ENCODE measurements at places on chromosomes 3 and 15. TPM values are rescaled to one million over a fixed set of nuclear protein-coding genes. Genes with fewer than 3 reads are reported as not detected.

- peak; percentile 69 for DNase-seq
- peaks cover 10% of the 10 kb centered on the region for H3K4me1 ChIP-seq
- H3K27me3 ChIP-seq: no peaks in the 10 kb centered on the region
- no peak overlapping the region for H3K4me3 ChIP-seq
- H3K36me3 ChIP-seq: no peaks in the 10 kb centered on the region
- no peak overlapping the region for H3K27ac ChIP-seq
Observed at GRCh38 chr3:168914662-168915061, 748.9 kb downstream of the MECOM start.

DNA sequence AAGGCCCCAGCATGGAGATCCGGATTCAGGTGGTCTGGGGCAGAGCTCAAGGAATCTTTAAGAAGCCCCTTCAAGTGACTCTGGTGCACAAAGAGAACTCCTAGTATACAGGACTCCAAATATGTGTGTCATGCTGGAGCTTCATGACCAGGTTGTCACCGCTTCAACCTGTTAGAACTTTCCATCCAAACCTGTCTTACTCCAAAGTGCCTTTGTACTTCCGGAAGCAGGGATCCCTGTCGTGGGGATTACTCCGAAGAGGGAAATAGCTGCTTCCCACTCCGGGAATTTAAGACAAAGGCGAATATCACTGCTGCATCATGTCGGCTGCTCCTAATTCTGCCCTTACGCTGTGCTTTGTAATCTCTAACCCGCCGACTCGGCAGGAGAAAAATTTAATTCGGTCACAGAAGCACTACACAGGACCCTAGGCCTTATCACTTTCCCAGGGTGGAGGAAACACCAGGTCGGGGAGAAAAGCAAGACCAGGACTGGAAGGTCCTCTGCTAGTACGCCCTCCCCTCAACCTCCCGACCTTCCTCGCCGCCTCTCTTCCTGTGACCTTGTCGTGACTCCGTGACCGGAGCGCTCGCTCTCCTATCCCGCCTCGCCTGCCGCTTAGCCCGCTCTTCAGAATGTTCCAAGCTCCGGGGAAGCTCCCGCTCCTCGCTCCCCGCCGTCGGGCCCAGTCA is 730 bp downstream of the HIGD1A start:
- H3K4me3 ChIP-seq: peak overlapping the region; percentile 97
- DNase-seq: peak; percentile 40
- peak overlapping the region; percentile 89 for H3K27ac ChIP-seq
- peaks cover 34% of the 10 kb centered on the region for H3K4me1 ChIP-seq

GRCh38 chr15:100761290-100761935 is 118.2 kb upstream of the ALDH1A3 start:
- DNase-seq: no peak
- H3K27ac ChIP-seq: no peak overlapping the region

DNA sequence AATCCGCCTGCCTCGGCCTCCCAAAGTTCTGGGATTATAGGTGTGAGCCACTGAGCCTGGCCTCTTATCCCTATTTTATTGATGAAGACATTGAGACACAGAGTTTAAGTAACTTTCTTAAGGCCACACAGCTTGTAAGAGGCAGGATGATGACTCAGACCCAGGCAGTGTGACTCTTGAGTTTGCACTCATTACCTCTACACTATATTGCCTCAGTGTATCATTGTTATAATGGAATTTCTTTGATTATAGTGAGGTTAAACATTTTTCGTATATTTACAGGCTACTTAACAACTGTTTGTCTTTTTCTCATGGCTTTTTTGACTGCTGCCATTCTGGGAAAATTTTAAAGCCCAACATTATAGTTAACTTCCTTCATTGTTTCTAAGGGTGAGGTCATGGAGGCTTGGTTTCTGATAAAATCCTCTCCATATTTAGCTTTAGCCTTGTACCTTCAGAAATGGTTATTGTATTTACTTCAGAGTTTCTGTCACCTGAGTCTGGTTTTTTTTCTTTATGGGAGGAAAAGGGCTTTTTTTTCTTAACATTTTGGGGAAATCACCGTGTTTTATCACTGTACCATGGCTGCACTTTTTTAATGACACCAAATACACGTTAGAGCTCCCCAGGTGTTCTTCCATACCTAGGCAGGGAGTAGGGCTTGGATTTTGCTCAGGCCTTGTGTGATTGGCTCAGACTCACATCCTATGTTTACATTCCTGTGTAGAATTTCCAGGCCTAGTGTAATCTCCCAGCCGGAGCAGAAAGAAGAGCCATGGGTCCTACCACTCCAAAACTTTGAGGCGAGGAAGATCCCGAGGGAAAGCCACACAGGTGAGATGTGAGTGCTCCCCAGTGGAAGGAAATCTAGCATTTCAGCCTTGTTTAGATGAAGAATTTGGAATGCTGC is 6.3 kb downstream of the ZNF774 start:
- peak overlapping the region; percentile 1 for H3K27ac ChIP-seq
- H3K4me1 ChIP-seq: peaks cover 25% of the 10 kb centered on the region

GRCh38 chr3:136075218-136075808 is 109.8 kb downstream of the PPP2R3A start:
- no peak overlapping the region for H3K27ac ChIP-seq
- peak; percentile 70 for DNase-seq
- no peaks in the 10 kb centered on the region for H3K36me3 ChIP-seq

- no peaks in the 10 kb centered on the region for H3K27me3 ChIP-seq
- H3K36me3 ChIP-seq: no peaks in the 10 kb centered on the region
- no peak overlapping the region for H3K4me3 ChIP-seq
- no peak overlapping the region for H3K27ac ChIP-seq
- no peaks in the 10 kb centered on the region for H3K4me1 ChIP-seq
Observed at GRCh38 chr3:38317192-38317759, 29.3 kb upstream of the XYLB start.

- no peaks in the 10 kb centered on the region for H3K36me3 ChIP-seq
- peaks cover 31% of the 10 kb centered on the region for H3K4me1 ChIP-seq
- DNase-seq: peak; percentile 92
- no peaks in the 10 kb centered on the region for H3K27me3 ChIP-seq
- no peak overlapping the region for H3K27ac ChIP-seq
- no peak overlapping the region for H3K4me3 ChIP-seq
Observed at GRCh38 chr3:177521305-177521704, 324.0 kb upstream of the TBL1XR1 start.

- no peak overlapping the region for H3K4me3 ChIP-seq
- peak overlapping the region; percentile 78 for H3K27ac ChIP-seq
- no peaks in the 10 kb centered on the region for H3K27me3 ChIP-seq
Observed at GRCh38 chr3:18134386-18135059, 290.6 kb downstream of the SATB1 start.

DNA sequence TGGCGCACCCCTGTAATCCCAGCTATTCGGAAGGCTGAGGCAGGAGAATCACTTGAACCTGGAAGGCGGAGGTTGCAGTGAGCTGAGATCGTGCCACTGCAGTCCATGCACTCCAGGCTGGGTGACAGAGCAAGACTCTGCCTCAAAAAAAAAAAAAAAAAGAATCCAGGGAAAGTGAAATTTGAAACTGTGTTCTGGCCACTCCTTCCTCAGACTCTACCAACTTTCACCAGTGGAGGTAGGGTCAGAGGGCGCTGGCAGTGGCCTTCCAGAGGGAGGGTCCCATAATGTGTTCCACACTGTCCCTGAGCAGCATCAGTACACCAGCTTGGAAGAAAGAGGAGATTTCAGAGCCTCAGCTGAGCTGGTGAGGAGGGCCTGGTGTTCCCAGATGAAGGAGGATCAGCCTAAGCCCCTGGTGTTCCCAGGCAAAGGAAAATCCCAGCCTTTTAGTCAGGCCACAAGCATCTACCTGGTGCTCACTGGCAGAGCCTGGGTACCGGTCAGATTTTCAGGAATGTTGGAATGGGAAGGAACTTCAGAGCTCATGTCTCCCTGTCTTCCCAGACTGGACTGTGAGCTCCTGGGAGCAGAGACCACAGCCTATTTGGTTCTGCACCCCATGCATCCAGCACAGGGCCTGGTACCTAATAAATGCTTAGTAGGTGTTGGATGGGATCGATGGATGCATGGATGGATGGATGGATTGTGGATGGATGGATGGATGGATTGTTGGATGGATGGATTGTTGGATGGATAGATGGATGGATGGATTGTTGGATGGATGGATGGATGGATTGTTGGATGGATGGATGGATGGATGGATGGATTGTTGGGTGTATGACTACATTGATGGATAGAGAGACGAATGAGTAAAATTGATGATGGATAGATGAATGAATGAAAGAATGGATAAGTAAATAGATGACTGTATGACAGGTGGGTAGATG is 117.9 kb downstream of the CORO2B start:
- no peak overlapping the region for H3K4me3 ChIP-seq
- H3K27me3 ChIP-seq: no peaks in the 10 kb centered on the region
- H3K4me1 ChIP-seq: no peaks in the 10 kb centered on the region
- H3K36me3 ChIP-seq: no peaks in the 10 kb centered on the region
- no peak overlapping the region for H3K27ac ChIP-seq

- peaks cover 12% of the 10 kb centered on the region for H3K4me1 ChIP-seq
- no peak overlapping the region for H3K27ac ChIP-seq
- no peaks in the 10 kb centered on the region for H3K36me3 ChIP-seq
- peaks cover 71% of the 10 kb centered on the region for H3K27me3 ChIP-seq
Observed at GRCh38 chr3:184486614-184487013, 75.0 kb upstream of the EPHB3 start.

- no peak overlapping the region for H3K27ac ChIP-seq
- peak; percentile 56 for DNase-seq
- H3K4me3 ChIP-seq: no peak overlapping the region
Observed at GRCh38 chr3:8254489-8254888, 247.1 kb upstream of the LMCD1 start.

GRCh38 chr3:135532021-135532420 is 433.5 kb upstream of the PPP2R3A start:
- H3K27ac ChIP-seq: no peak overlapping the region
- no peaks in the 10 kb centered on the region for H3K4me1 ChIP-seq
- H3K27me3 ChIP-seq: no peaks in the 10 kb centered on the region
- DNase-seq: no peak
- no peak overlapping the region for H3K4me3 ChIP-seq
- no peaks in the 10 kb centered on the region for H3K36me3 ChIP-seq

GRCh38 chr15:75140080-75140879 is 61.4 kb upstream of the C15orf39 start:
- no peak overlapping the region for H3K4me3 ChIP-seq
- H3K36me3 ChIP-seq: no peaks in the 10 kb centered on the region
- H3K27me3 ChIP-seq: no peaks in the 10 kb centered on the region
- H3K4me1 ChIP-seq: peaks cover 7% of the 10 kb centered on the region
- no peak overlapping the region for H3K27ac ChIP-seq
- no peak for DNase-seq

DNA sequence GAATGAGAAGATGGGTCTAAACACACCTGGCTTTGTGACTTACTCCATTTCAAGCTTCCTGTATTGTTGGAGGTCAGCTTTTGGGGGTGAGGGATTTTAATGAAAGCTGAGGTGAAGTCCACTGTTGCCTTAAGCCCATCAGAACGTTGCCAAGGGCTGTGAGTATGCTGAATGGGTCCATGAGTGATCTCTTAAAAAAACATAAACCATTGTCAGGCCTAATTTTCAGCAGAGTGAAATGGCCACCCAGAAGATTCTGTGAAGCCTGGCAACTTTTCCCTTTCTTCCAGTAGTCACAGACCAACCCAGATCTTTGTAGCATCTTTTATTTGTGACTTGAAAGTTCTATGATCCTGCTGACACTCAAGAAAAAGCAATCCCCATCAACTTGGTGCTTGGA is 87.0 kb downstream of the SMAD3 start:
- H3K27me3 ChIP-seq: no peaks in the 10 kb centered on the region
- peaks cover 42% of the 10 kb centered on the region for H3K36me3 ChIP-seq
- H3K4me3 ChIP-seq: no peak overlapping the region
- no peak for DNase-seq
- H3K4me1 ChIP-seq: peaks cover 40% of the 10 kb centered on the region
- peak overlapping the region; percentile 53 for H3K27ac ChIP-seq

DNA sequence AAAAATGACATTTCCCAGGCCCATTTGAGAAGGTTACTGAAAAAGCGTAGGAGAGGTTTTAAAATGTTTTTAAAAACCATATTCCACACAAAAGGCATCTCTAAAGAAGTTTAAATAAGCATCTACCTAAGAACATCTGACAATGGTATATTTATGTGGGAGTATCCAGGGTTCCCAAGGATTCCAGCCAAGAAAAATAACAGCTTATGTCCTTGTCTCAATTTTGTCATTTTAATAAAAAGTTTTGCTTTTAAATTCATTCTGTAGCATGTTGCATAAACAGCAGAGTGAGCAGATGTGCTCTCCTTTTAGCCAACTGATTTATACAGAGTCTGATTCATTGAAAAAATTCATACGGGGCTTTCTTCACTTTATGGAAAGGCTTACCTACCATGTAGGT is 129.9 kb downstream of the LRRC3B start:
- H3K36me3 ChIP-seq: no peaks in the 10 kb centered on the region
- H3K27ac ChIP-seq: no peak overlapping the region
- H3K4me3 ChIP-seq: no peak overlapping the region

DNA sequence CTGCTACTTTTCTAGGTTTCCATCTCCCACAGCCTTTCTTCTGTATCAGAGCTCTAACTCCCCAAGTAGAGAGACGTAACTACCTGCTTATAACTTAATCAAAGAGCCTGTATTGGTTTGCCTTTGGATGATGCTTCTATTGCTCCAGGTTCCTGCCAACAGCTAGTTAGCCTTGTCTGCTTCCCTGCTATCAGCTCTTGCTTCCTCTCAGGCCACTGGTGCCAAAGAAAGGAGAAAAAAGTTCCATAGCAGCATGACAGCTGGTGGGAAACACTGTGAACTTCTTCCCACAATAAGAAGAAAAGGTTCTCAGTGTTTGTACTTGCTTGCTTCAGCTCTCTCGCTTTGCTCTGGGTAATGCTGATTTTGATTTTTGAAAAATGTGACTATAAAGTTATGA is 206.6 kb downstream of the GBE1 start:
- peak overlapping the region; percentile 11 for H3K27ac ChIP-seq
- no peaks in the 10 kb centered on the region for H3K27me3 ChIP-seq
- peaks cover 23% of the 10 kb centered on the region for H3K4me1 ChIP-seq
- H3K36me3 ChIP-seq: peaks cover 2% of the 10 kb centered on the region

The ERICH6 gene
- not detected for total RNA-seq

The SEMA3B gene
- 63.9 TPM for total RNA-seq

The TRPM1 gene
- not detected for total RNA-seq

The MORC1 gene
- not detected for total RNA-seq

The GPR62 gene
- not detected for total RNA-seq

The MASP1 gene
- 0.07 TPM for total RNA-seq

The RBM5 gene
- 128 TPM for total RNA-seq

The CCR1 gene
- not detected for total RNA-seq

All from PC-3 (cell line).